ENCODE measurements at places on chromosomes 4 and X. TPM values are rescaled to one million over a fixed set of nuclear protein-coding genes. Genes with fewer than 3 reads are reported as not detected.

GRCh38 chr4:109207061-109207460, 95.4 kb downstream of the COL25A1 start:
- peak; percentile 72 for DNase-seq

DNA sequence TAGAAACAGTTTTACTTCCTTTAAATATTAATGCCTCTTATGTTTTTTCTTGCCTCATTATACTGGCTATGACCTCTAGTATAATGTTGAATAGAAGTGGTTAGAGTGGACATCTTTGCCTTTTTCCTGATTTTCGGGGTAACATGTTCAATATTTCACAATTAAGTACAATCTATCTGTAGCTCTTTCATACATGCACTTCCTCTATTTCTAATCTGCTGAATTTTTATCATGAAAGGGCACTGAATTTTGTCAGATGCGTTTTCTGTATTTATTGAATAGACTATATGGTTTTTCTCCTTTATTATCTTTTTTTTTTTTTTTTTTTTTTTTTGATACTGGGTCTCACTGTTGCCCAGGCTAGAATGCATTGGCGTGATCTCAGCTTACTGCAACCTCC, 29.0 kb downstream of the MECP2 start:
- no peak for DNase-seq

- no peak for DNase-seq
Measured at GRCh38 chrX:11739776-11740175, 18.3 kb upstream of the MSL3 start.

DNA sequence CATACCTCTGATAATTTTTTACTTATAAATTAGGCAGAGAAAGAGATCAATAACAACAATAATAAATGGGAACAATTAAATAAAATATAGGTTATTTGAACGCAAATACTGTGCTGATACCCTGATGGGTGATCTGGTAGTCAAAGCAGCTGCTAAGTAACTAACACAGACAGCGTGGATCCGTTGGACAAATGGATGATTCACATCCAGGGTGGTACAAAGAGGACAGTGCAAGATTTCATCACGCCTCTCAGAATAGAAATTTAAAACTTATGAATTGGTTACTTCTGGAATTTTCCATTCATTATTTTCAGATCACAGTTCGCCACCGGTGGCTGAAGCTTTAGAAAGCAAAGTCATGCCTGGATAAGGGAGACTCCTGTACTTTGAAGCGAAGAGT, 1066.0 kb upstream of the ADGRL3 start:
- DNase-seq, result no peak

DNA sequence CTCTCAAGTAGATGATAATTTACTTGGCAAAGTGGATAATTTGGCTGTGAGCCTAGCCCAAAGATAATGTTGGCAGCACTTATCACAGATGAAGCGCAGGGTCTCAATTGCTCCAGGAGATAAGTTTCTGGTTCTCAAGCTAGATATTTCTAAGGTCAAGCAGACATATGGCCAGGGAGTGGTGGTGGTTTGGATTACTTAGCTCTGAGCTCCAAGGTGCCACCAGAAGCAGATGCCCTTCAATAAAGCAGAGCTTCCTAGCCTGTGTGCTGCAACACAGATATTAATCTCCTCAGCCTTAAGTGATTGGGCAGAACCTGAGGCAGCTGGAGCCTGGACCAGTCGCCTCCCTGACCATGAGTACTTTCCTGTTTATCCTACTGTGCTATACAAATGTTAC, 79.2 kb upstream of the NALF2 start:
- no peak for DNase-seq

ZXDA gene
- total RNA-seq, result 3.8 TPM

GLRB gene
- total RNA-seq, result 8.9 TPM

- DNase-seq, result peak; percentile 18
Measured at GRCh38 chr4:159278399-159278798, 175.5 kb downstream of the RAPGEF2 start.

DNA sequence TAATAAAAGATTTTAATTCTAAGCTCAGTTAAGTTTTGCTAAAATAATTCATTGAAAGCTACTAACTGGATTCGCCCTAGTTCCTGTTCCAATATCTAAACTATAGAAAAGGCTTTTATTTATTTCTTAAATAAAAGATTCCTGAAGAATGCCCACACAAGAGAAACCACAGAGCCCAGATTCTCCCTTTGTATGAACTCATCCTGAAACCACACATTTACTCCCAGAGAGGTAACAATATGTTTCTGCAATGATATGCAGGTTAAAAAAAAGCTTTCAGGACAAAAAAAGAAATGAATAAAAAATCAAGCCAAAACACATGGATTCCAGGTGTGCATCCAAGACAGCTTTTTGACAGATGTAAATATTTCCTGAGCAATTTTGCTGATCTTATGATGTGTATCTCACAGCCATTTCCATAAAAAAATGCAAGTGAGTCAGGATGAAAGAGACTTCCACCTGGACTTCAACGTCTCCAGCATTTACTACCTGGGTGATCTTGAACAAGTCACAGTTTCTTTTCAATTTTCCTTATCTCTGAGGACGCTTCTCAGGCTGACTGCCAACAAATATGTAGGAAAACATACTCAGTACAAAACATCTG, 234.4 kb upstream of the FAT1 start:
- no peak for DNase-seq

DNA sequence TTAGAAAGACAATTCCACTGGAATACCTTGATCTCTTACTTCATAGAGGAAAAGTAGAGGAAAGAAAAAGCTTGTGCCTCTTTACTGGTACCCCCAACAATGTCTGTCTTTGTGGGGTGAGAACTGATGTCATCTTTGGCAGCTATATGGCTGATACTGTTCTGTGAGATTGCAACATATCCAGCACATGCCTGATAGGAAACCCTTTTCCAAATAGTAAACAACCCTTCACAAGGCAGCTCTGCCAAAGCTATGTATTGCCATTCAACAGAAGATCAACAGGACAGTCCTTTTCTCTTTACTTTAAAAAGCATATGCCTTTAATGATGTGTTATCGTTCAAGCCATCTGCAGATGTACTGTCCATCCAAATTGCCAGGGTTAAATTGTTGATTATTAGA, 105.9 kb downstream of the IL1RAPL1 start:
- no peak for DNase-seq
